ENCODE measurements at places on chromosomes 6 and 20.

GRCh38 chr6:108805611-108806167 is 42.5 kb upstream of the ARMC2 start:
- no peak overlapping the region for H3K27ac ChIP-seq
- no peaks in the 10 kb centered on the region for H3K36me3 ChIP-seq
- no peaks in the 10 kb centered on the region for H3K27me3 ChIP-seq
- no peak overlapping the region for H3K4me3 ChIP-seq
- peaks cover 6% of the 10 kb centered on the region for H3K4me1 ChIP-seq

DNA sequence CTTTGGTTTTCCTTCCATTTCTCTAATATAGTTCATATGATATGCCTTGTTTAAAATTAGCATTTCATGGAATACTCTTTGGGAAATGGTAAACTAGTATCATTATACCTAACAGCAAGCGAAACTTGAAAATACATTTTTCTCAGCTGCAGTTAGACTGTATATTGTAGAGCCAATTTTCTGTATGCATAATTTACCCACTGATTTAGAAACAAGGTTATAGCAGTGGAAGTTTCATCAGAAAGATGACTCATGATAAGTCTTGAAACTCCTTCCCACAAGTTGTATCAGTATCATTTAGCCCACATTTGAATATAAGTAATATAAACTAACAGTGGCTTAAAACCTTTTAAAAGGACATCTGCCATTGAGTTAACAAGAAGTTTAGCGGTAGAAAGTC is 164.8 kb upstream of the BMP5 start:
- H3K27ac ChIP-seq = no peak overlapping the region
- no peak for DNase-seq
- no peaks in the 10 kb centered on the region for H3K36me3 ChIP-seq
- H3K27me3 ChIP-seq = no peaks in the 10 kb centered on the region
- no peak overlapping the region for H3K4me3 ChIP-seq

DNA sequence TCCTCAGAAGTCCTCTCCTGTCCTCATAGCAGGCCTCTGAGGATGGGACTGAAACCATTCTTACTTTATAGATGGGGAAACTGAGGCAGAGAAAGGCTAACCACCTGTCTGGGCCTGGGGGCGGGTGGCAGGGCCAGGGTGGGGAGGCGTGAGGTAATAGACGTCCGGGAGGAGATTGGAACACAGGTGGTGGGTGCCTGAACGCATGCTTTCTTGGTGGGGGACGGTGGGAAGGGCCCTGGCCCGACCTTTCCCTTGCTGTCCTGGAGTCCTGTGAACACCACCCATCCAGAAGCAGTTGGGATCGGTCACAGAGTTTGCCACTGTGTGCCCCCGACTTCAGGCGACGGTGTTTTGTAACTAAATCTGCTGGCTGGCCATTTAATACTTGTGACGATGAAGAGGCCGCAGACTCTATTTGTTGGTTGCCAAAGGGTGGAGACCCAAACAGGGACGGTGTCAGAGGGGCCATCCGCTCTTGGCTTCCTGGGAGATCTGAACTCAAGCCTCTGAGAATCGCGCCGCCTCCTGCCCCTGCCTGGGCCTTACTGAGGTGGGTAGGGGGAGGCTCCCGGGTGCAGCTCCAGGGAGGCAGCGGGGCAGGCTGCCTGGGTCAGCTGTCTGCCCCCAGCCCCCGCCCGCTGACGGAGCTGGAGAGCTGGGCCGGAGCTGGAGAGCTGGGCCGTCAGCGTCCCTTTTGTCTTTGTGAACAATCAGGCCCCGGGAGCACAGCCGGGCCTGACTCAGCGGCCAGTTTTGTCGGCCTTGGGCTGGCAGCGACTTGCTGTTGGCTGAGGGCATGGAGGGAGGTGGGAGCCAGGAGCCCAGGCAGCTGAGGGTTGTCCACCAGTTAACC is 4.1 kb downstream of the RBM38 start:
- H3K27me3 ChIP-seq = no peaks in the 10 kb centered on the region
- no peak overlapping the region for H3K4me3 ChIP-seq
- H3K27ac ChIP-seq = peak overlapping the region; percentile 17
- peak; percentile 71 for DNase-seq
- peaks cover 56% of the 10 kb centered on the region for H3K36me3 ChIP-seq
- peaks cover 44% of the 10 kb centered on the region for H3K4me1 ChIP-seq

DNA sequence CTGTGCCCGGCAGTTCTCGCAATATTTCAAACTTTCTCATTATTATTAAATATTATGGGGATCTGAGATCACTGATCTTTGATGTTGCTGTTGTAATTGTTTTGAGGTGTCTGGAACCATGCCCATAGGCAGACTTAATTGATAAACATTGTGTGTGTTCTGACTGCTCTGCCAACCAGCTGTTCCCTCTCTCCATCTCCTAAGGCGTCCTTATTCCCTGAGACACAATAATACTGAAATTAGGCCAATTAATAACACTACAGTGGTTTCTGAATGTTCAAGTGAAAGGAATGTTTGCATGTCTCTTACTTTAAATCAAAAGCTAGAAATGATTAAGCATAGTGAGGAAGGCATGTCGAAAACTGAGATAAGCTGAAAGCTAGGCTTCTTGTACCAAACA is 7.6 kb downstream of the MAPK14 start:
- H3K36me3 ChIP-seq = peaks cover 3% of the 10 kb centered on the region
- no peak overlapping the region for H3K27ac ChIP-seq
- no peaks in the 10 kb centered on the region for H3K27me3 ChIP-seq
- H3K4me1 ChIP-seq = no peaks in the 10 kb centered on the region

- H3K27ac ChIP-seq = no peak overlapping the region
- H3K36me3 ChIP-seq = no peaks in the 10 kb centered on the region
- DNase-seq = no peak
- no peaks in the 10 kb centered on the region for H3K4me1 ChIP-seq
These were observed 490.2 kb downstream of the PRKN start for GRCh38 chr6:162237331-162237730.

DNA sequence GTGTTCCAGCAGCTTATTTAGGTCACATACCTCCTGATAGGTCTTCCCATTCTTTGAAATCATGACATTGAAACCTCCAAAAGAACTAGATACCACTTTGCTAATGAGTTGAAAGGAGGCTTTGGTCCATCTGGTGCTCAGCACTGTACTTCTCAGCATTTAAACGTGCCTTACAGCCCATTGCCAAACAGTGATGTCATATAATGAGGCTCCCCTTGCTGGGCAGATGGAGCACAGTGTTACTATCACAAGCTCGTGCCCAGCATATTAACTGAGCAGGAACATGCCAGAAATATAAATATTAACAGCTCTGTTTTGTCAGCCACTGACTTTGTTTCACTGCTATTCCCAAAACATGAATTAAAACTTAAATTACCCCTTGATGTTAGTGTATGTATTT is 25.5 kb upstream of the MAPK13 start:
- H3K27me3 ChIP-seq = no peaks in the 10 kb centered on the region
- peaks cover 67% of the 10 kb centered on the region for H3K36me3 ChIP-seq
- no peak for DNase-seq
- H3K4me3 ChIP-seq = no peak overlapping the region
- H3K4me1 ChIP-seq = no peaks in the 10 kb centered on the region

DNA sequence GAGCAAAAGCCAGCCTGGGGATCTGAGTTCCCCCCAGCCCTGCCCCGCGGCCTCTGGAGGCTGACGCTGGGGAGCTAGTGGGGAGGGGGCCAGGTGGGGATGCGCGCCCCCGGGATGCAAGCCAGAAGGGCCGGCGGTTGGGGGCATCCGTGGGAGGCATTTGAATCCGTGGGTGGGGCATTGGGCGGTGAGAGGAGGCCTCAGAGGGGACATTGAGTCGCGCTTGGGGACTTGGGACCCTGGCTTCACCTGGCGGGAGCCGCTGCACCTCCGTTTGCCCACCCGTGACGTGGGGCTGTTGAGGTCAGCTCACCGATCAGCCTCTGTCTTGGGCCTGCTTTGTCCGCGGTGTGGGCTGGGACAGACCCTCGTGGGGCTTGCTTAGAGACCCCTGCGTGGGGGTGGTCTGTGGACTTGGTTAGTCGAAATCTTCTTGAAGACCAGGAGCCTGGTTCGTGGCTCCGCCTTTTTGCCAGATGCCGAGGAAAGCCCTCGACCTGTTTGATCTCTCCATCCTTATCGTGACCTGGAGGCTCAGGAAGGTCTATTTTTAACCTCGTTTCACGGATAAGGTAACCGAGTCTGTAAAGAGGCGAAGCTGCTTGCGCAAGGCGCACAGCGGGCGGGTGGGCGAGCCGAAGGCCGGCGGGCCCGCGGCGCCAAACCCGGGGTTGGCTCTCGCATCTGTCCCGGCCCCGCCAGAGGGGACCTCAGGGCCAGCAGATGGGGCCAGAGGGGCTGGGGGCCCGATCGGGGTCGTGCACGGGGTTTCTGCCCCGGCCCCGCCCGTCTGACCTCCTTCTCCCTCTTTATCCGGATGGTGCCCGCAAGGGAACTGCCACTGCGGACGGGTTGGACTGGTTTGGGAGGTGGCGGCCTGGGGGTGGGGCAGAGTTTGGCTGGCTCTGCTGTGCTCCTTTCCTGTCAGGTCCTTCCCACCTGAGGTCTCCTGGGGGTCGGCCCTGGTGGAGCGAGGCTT is 8.3 kb downstream of the FAM110A start:
- peaks cover 33% of the 10 kb centered on the region for H3K36me3 ChIP-seq
- DNase-seq = no peak

- H3K4me3 ChIP-seq = no peak overlapping the region
- no peak for DNase-seq
- peaks cover 6% of the 10 kb centered on the region for H3K4me1 ChIP-seq
- no peak overlapping the region for H3K27ac ChIP-seq
These were observed 401.5 kb upstream of the JARID2 start for GRCh38 chr6:14844411-14844810.

- H3K27ac ChIP-seq = peak overlapping the region; percentile 93
- no peak overlapping the region for H3K4me3 ChIP-seq
- DNase-seq = no peak
- H3K27me3 ChIP-seq = no peaks in the 10 kb centered on the region
These were observed 5.3 kb downstream of the ZBTB24 start for GRCh38 chr6:109477725-109478124.

DNA sequence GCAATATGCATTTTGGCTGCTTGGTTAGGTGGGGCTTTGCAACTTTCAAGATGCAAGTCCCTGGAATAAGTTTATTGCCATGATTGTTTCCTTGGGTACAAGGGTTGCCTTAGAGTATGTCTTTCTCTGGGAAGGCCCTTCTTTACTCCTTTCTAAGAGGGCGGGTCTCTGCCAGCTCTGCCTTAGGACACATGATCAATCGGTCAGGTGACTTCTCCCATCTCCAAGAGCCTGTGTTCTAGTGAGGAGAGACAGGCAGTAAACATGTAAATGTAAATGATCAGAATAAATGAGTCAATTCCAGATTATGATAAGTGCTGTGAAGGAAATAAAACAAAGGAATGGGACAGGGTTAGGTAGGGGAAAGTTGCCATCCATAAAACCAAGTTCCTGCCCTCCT is 43.2 kb upstream of the BCAS1 start:
- H3K27ac ChIP-seq = no peak overlapping the region
- no peaks in the 10 kb centered on the region for H3K4me1 ChIP-seq
- no peaks in the 10 kb centered on the region for H3K36me3 ChIP-seq
- no peaks in the 10 kb centered on the region for H3K27me3 ChIP-seq

DNA sequence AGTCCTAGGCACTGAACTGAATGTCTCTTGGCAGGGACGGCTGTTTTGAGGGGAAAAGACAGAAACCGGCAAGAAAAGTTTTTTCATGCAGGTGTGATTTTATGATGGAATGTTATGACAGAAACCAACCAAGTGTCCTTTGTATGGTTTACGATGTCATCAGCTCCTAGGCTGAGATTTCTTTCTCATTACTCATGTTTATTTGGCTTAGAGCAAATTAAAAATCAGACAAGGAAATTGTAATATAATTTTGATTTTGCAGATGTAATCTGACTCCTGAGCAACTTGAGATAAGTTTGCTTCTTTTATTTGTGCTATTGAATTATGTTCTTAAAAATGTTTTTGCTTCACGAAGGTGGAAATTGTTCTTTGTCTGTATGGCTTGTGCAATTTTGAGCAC is 58.8 kb upstream of the MAP3K7 start:
- peaks cover 2% of the 10 kb centered on the region for H3K27me3 ChIP-seq
- no peak for DNase-seq
- no peak overlapping the region for H3K27ac ChIP-seq
- H3K36me3 ChIP-seq = no peaks in the 10 kb centered on the region
- H3K4me3 ChIP-seq = no peak overlapping the region

DNA sequence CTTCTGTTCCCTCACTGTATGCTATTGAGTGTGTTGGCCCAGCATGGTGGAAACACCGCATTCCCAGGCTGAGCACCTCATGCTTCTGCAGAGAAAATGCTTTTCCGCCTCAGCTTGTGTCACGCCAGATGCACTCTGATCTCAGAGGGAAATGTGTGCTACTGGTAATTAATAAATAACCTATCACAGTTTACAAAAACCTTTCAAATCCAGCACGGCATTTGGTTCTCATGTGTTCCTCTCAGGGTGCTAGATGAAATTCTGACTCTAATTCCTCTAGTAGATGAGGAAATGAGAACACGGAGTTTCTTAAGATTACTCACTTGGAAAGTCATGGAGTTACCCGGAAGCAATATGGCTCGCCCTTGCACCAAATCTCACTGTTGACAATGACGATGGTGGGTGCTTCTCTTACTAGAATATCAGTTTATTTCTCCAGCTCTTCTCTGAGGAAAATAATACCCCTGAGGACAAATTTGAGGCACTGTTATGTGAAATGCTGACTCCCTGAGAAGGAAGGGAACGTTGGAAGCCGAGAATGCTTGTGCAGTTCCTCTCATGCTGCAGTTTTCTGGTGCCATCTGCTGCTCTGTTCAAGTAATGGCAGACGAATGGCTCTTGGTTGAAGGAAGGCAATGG is 116.6 kb downstream of the RNF144B start:
- H3K27ac ChIP-seq = peak overlapping the region; percentile 32
- H3K4me1 ChIP-seq = peaks cover 20% of the 10 kb centered on the region
- DNase-seq = peak; percentile 74
- H3K4me3 ChIP-seq = peak overlapping the region; percentile 7
- H3K36me3 ChIP-seq = no peaks in the 10 kb centered on the region

GRCh38 chr6:153207617-153208016 is 76.5 kb upstream of the RGS17 start:
- H3K27ac ChIP-seq = no peak overlapping the region
- H3K27me3 ChIP-seq = no peaks in the 10 kb centered on the region
- no peaks in the 10 kb centered on the region for H3K4me1 ChIP-seq
- H3K36me3 ChIP-seq = no peaks in the 10 kb centered on the region
- no peak overlapping the region for H3K4me3 ChIP-seq

Data from SJSA1 (cell line).